ENCODE measurements at places on chromosomes 6 and 20.
A peak's percentile ranks its signal among the peaks of the same experiment; 100 is the strongest.

DNA sequence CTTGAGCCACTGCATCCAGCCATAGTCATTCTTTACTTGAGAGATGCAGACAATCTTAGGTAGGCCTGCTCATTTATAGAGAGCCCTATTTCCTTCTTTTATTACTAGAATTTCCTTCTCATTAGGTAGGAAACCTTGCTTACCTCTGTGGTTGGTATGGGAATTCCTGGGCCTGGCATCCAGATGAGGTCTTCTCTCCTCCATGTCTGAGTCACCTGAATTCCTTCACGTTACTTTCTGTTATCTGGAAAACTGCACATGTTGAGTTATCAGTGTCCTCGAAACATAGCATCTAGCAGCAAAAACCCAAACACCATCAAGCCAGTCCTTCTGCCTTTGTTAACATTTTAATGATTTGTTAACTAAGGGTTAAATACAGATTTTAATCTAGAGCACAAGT lies 2.2 kb downstream of the ZNFX1 start:
- no peak for DNase-seq

- no peak for DNase-seq
Observed at GRCh38 chr20:32544893-32545840, 40.0 kb downstream of the NOL4L start.

DNA sequence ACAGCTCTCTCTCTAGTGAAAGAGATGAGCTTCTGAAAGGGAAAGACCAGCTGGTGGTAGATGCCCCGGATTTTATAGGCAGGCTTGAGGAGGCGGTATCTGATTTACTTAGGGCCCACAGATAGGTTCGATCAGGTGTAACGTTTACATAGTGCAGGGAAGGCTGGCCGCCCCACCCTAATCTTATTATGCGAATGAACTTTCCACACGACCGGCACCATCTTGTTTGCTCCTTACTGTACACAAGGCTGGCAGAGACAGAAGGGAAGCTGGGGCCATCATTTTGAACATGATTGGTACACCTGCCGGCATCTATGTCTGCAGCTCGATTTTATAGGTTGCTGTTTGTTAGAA lies 212.0 kb upstream of the JARID2 start:
- no peak for DNase-seq

GRCh38 chr20:53948383-53949318 lies 121.7 kb downstream of the BCAS1 start:
- peak; percentile 28 for DNase-seq

DNA sequence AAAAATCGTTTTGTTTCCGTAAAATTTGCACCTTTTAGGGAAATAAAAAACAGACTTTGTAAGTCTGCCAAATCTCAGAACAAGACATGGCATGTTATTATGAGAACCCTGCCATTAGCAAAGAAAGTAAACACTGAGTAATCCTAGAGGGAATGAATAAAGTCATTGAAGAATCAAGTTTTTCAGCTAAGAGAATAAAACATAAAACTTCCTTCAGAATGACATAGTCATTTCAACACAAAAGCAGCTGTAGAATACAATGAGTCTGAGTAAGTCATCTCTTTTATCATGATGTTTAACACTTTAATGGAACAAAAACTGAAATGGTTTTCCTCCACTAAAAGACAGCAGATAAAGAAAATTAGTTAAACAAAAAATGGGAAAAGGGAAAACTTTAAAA lies 10.3 kb upstream of the DST start:
- no peak for DNase-seq

DNA sequence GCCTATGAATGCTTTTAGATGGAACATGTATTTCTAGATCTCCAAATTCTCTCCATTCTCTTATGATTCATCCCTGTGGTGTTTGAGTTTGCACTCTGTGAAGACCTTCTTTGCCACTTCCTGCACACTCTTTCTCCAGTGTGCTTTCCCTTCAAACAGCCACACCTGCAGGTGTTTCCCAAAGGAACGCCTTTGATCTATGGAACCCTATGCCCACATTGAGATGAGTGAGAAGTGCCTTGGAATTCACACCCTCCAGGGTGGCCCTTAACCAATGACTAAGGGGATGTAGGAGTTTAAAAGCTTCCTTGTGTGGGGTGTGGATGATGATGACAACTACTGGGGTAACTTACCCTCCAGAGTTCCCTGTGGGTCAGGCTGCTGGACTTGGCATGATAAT lies 570.1 kb downstream of the DHX35 start:
- no peak for DNase-seq

GRCh38 chr6:144920391-144920961 lies 635.3 kb downstream of the UTRN start:
- DNase-seq, result no peak

DNA sequence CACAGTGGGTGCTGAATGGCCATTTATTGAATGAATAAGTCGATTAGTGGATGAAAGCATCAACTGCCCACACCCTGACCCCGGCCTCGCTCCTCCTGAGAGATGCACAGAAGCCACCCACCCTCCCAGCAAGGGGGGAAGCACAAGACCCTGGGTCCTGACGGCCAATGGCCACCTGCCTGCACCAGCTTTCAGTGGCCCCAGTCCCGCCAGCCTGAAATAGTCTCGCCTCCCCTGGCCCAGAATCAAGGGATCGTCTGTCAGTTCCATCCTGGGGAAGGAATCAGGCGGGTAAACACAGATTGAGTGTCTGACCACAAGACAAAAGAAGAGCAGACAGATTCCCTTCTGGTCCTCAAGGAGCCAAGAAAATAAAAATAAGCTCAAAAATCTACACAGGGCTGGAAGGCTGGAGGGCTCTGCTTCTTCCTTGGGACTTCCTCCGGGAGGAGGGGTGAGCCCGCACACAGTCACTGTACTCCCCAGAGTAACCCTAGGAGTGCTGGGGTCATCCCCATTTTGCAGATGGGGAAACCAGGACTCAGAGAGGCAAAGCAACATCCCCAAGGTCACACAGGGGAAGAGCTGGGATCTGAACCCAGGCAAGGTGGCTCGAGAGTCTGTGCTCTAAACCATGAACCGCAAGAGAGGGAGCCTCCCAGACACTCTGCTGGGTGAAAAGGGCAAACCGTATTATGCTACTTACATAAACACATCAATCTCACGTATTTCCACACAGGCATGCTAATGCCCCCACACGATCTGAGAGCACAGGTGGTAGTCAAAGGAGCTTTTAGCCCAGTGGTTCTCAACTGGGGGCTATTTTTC lies 7.8 kb downstream of the PREX1 start:
- DNase-seq, result no peak

DNA sequence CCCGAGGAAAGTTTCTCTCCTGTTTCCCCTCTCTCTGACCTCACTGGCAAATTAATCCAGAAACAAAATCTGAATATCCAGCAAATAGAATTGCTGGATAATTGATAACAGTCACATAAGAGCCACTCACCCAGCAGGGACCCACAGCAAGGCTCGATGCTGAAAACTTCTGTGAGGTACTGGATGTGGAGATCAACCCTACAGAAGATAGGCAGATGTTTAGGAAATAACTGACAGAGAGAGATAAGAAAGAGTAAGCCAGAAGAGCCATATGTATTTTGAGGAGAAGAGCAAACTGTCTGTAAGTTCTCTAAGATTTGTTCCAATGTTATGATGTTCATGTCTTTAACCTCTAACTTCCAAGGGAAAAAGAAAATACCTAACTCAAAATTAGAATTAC lies 59.7 kb downstream of the PKHD1 start:
- no peak for DNase-seq

GRCh38 chr6:34028691-34029360 lies 117.1 kb downstream of the GRM4 start:
- DNase-seq, result no peak

DNA sequence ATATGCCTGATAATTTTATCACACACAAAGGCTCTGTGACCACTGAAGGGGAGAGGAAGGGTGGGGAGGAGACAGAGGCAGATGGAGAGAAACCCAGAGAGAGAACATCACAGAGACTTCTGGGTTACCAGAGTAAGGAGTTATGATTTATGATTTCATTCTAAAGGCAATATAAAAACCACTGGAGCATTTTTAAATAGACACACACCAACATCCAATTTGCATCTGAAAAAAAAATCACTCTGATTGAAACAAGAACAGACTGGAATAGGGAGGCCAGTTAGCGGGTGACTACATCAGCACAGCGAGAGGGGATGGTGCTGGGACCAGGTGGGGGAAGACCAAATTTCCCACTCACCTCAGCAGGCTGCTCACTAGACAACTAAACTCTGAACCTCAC lies 104.8 kb downstream of the AGPAT4 start:
- DNase-seq, result no peak

- DNase-seq, result no peak
Observed at GRCh38 chr6:157135691-157136090, 187.6 kb downstream of the TMEM242 start.

GRCh38 chr20:47204008-47204849 lies 152.3 kb downstream of the ZMYND8 start:
- no peak for DNase-seq

- peak; percentile 2 for DNase-seq
Observed at GRCh38 chr20:22905658-22906057, 129.5 kb upstream of the SSTR4 start.

- DNase-seq, result no peak
Observed at GRCh38 chr6:139961190-139961589, 586.7 kb upstream of the CITED2 start.

DNA sequence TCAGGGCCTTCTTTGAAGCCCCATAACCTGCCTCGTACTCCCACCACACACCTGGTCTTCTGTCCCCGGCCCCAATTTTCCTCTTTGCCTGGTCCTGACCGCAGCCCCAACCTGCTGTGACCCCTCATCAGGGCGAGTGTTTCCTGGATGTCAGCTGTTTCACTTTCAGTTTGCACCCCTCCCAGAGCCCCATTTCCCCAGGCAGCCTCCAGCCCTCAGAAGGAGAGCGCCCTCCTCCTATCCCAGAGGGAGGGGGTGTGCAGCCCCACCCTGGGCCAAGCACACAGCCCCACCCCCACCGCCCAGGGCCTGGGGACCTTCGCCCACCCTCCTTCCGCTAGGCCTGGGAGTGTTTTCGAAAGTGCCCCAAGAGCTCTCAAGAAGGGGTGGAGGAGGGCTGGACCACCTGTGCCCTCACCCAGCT lies 1.5 kb downstream of the BAK1 start:
- DNase-seq, result peak; percentile 51

GRCh38 chr6:167831281-167831828 lies 4.6 kb downstream of the AFDN start:
- DNase-seq, result no peak

DNA sequence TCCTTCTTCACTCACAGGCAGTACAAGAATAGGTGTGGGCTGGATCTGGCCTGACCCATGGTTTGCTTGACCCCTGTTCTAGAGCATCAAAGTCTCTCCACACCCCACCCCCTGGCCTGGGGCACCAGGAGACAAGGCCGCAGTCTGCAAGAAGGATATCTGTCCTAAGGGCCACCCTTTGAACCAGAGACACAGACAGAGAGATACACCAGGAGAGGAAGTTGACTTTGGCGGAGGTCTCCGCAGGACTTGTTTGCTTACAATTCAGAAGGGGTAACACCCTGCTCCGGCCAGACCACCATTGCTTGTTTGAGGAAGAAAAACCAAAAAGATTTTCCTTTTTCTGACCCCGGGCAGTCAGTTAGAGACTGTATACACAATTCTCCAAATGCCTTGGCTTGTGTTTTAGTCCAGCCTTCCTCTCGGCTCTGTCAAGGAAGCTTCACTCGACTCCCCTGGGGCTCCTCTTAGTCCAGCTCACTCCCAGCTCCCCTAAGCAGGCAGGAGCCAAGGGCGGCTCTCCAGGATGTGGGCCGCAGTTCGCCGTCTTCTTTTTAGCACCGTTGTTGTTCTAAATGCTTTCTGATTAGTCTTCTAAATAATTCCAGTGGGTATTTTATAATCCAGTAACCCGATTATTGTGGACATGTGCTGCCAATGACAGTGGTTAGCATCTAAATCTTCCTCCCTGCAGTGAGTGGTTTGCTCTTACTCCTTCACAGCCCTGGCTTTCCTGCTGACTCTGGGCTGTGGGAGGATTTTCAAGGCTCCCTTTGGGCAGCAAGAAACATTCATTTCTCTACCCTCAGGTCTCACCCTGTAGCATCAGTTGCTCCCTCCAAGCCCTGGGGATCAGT lies 58.6 kb upstream of the MRPS10 start:
- DNase-seq, result no peak

DNA sequence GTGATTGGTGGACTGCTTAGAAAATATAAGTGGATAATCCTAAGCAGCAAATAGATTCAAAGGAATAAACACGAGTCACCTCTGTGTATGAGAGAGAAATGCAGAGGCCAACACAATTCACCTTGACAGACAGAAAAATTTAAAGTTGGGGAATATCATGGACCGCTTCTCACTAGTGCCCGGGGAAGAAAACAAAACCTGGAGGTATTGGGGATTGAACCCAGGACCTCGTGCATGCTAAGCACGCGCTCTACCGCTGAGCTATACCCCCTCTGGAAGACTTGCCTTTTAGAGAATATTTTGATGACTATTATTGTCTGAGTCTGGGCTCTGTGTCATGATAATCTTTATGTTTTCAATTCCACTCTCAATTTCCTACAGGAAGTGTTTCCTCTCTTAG lies 111.9 kb downstream of the TRIM27 start:
- no peak for DNase-seq

DNA sequence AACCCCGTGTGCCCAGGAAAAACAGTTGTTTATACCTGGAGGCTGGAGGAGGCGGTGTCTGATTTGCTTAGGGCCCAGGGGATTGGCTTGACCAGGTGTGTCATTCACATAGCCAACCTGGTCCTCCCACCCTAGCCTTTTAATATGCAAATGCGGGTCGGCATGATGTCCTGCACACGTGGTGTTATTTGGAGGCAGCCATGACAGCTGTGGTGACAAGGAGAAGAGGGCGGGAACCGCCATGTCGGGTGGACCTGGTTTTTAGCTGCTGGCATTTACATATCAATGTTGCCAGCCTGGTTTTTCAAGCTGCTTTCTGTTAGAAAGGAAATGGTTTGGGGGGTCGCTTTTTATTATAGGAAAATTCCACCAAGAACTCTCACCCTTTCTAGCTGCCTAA lies 291.4 kb upstream of the QKI start:
- DNase-seq, result no peak

GRCh38 chr6:111676383-111676782 lies 70.7 kb upstream of the TRAF3IP2 start:
- no peak for DNase-seq

GRCh38 chr6:36655085-36655724 lies 23.3 kb upstream of the CDKN1A start:
- DNase-seq, result no peak

- DNase-seq, result no peak
Observed at GRCh38 chr6:108968325-108969316, 120.4 kb downstream of the ARMC2 start.

DNA sequence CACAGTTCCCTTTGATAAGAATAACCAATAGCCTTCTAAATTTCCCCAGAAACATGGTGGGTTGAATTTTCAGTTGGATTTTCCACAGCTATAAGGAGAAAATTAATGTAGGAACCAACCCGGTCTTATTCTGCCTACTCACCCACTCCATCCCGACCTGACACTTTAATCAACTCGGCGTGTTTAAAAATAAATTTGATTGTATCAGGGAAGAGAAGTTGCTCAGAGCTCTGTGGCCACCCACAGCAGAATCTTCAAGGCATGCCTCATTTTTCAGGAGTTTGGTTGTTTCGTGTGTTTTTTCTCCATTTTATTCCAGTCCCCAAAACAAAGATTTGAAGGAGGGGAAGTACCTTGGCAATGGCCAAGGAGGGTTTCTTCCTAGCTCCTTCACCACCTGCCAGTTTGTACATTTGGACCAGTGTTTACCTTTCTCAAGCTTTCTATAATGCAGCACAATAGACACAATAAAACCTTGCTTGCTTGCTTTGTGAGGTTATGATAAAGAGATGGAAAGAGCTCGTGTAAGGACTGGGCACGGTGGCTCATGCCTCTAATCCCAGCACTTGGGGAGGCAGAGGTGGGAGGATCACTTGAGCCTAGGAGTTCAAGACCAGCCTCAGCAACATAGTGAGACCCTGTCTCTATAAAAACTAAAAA lies 297.2 kb upstream of the JARID2 start:
- DNase-seq, result no peak

- DNase-seq, result no peak
Observed at GRCh38 chr6:167768471-167769215, 58.1 kb upstream of the AFDN start.

All from activated T-cell treated with anti-CD3 and anti-CD28 coated beads, Interleukin-2, amount 50 U/mL, for 72 hours (primary cell).